A549 treated with Mapracorat at 1 μM for 4 hours (cell line): ENCODE measurements at places on chromosomes 5 and 9. TPM values are rescaled to one million over a fixed set of nuclear protein-coding genes. Genes with fewer than 3 reads are reported as not detected.

The ADAMTS19 gene
- total RNA-seq: not detected in 5 replicates

The ANKRD33B gene
- total RNA-seq: 8.3 to 14.4 TPM (median 11.3 TPM) in 5 replicates

The INSL6 gene
- total RNA-seq: not detected in 5 replicates

The ACOT12 gene
- total RNA-seq: 0.23 TPM in 1 of 5 replicates, not detected in the others

The LCN9 gene
- total RNA-seq: not detected in 5 replicates

The NSUN2 gene
- 89.3 to 95.3 TPM (median 92.7 TPM) in 5 replicates for total RNA-seq

The DAB2 gene
- 6.6 to 9.6 TPM (median 7.6 TPM) in 5 replicates for total RNA-seq

The GPR150 gene
- total RNA-seq: 0.14 to 0.29 TPM (median 0.15 TPM) in 4 of 5 replicates, not detected in the other

The PCDHGA3 gene
- total RNA-seq: not detected in 5 replicates

The ECM2 gene
- 0.10 to 0.16 TPM (median 0.15 TPM) in 5 replicates for total RNA-seq

The CCL19 gene
- total RNA-seq: not detected in 5 replicates
